ENCODE measurements at places on chromosomes 4 and X. TPM values are rescaled to one million over a fixed set of nuclear protein-coding genes. Genes with fewer than 3 reads are reported as not detected.

DNA sequence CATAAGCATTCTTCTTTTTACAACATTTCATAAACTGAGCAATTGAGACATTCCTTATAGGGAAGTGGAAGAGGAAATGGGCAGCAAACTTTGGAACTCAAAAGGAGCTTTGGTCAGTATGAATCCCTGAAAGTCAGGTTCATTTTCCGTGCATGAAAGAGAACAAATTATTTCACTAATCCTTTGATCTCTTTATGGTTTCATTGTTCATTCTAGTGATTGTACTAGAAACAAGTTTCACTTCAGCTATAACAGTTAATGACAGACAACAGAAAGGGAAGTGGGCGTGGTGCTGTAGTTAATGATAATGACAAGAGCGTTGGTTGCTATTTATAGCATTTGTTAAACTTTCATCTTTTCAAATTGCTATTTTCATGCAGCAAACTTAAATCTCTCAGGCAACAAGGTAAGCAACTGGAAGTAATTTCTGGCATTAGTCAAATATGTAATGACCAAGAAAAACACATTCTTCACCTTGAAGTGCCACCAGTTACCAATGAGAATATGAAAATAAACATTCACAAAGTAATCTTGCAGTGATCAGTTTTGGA is 98.4 kb downstream of the AREG start:
- DNase-seq = no peak

- peak; percentile 32 for DNase-seq
Measured at GRCh38 chr4:186725469-186726425, 2.1 kb upstream of the FAT1 start.

GRCh38 chr4:153634738-153635353 is 49.2 kb upstream of the TLR2 start:
- no peak for DNase-seq

DNA sequence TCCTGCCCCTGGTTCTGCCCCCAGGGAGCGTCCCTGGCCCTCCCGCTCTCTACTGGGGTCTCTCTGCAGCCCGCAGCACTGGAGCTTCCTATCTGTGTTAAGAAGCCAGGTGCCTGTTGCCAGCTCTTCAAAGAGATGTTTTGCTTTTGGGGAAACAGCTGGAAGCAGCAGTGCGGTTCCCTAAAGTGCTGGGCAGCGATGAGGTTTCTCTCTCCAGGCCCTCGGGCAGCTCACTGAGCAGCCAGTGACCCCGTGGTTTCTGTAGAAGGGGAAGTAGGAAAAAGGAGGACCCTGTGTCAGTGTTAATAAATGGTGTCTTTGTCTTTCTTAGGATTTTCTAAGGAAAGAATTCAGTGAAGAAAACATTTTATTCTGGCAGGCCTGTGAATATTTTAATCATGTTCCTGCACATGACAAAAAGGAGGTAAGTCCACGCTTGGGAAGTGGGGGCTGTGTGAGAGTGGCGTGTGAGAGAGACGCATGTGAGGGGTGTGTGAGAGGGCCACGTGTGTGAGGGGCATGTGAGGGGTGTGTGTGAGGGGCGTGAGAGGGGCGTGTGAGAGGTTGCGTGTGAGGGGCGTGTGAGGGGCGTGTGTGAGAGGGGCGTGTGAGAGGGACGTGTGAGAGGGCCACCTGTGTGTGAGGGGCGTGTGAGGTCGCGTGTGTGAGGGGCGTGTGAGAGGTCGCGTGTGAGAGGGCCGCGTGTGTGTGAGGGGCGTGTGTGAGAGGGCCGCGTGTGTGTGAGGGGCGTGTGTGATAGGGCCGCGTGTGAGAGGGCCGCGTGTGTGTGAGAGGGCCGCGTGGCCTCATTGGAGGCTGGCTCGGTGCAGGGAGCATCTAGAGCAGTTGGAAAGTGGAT is 27.1 kb upstream of the HGFAC start:
- peak; percentile 31 for DNase-seq

GRCh38 chrX:136711147-136711546 is 63.2 kb downstream of the CD40LG start:
- no peak for DNase-seq

The SLC34A2 gene
- total RNA-seq = not detected

GRCh38 chr4:139664442-139664841 is 1.2 kb upstream of the MGST2 start:
- DNase-seq = no peak

The ANAPC10 gene
- 42.5 TPM for total RNA-seq

GRCh38 chr4:153019906-153020305 is 83.8 kb downstream of the FHDC1 start:
- no peak for DNase-seq

The PHKA1 gene
- 8.4 TPM for total RNA-seq

DNA sequence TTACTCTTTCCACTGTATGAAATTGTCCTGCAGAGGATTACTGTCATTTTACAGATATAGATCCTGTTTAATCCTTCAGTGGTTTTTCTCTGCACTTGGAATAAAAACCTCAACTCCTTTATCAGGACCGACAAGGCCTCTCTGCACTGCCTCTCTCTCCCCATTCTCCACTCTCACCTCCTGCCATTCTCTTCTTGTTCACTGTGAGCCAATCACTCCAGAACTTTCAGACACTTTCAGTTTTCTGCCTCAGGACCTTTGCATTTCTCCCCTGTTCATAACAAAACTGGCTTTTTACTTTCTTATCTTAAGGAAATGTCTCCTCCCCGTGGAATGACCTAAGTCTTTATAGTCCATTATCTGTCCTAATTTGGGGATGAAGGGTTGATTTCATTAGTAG is 137.3 kb downstream of the ELOVL6 start:
- DNase-seq = no peak

GRCh38 chrX:14941301-14941700 is 68.1 kb downstream of the MOSPD2 start:
- no peak for DNase-seq

DNA sequence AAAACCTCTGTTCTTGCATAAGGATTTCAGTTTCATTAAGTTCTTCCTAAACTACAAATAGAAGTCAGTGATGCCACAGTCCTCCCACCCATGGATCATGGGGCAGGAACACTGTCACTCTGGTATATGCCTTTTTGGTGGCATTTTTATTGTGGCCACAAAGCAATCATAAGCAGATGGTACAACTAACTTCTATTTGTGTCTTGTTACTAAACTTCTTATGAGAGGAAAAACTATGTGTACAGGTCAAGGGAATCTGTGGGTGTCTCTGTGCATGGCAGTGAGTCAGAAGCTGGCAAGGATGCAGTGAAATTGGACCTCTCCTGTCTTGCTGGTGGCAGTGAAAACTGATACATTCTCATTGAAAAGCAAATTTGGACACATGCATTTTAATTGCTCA is 245.0 kb upstream of the GPC4 start:
- DNase-seq = no peak

DNA sequence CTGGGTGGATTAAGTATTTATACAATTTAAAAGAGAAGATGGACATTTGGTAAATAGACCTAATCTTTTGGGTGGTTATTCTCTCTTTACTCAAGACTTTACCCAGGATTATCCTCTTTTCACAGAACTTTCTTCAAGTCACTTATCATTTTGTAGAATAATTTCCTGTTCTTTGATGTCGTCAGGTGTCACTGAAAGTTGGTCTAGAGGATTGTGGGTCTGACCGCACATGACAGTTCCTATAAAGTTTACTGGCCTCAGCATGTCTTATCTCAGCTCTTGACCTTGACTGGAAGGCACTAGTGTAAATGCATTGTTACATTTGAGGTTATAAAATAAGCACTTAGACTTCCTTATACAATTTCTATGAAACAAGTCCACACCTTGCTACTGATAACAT is 139.9 kb upstream of the SLC4A4 start:
- DNase-seq = no peak

- no peak for DNase-seq
Measured at GRCh38 chrX:5051831-5052491, 1176.7 kb downstream of the NLGN4X start.

- DNase-seq = no peak
Measured at GRCh38 chr4:172514011-172514410, 654.6 kb upstream of the GALNT7 start.

GRCh38 chr4:120071192-120071795 is 4.6 kb upstream of the MAD2L1 start:
- no peak for DNase-seq
